ENCODE measurements at places on chromosomes 6 and 20. TPM values are rescaled to one million over a fixed set of nuclear protein-coding genes. Genes with fewer than 3 reads are reported as not detected.

- DNase-seq = no peak
Measured at GRCh38 chr6:76593668-76594067, 521.2 kb upstream of the IMPG1 start.

GRCh38 chr20:57322476-57322875 lies 7.1 kb upstream of the SPO11 start:
- DNase-seq = no peak

DNA sequence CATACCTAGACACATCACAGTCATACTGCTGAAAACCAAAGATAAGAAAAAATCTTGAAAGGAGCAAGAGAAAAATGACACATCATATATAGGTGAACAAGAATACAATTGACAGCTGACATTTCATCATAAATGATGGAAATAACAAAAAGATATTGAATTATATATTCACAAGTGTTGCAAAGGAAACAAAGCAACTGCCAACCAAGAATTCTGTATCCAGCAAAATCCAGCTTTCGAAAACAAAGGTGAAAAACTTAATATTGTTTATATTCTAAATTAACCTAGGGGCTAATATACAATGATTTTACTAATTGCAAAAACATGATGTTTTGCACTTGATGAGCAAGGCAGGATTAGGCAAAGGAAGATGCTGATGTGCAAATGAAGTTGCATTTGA lies 84.3 kb downstream of the MOXD1 start:
- DNase-seq = no peak

The TSHZ2 gene
- total RNA-seq = not detected

DNA sequence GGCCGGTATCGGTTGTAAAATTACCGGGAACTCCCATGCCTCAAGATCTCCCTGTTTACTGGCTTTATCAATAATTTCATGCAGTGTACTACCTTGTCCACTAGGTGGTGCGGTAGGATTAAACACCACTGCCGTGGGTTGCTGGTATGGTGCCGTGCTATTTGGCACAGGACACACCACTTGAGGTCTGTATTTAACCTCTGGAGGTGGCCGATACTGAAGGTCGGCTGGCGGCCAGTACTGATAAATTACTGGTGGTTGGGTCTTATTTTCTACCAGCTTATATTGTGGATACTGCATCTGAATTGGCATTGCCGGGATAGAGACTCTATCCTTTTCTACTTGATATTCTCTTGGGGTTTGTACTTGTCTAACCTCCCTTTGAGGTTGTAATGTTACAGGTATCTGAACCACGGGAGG lies 14.3 kb upstream of the PTCRA start:
- peak; percentile 96 for DNase-seq

DNA sequence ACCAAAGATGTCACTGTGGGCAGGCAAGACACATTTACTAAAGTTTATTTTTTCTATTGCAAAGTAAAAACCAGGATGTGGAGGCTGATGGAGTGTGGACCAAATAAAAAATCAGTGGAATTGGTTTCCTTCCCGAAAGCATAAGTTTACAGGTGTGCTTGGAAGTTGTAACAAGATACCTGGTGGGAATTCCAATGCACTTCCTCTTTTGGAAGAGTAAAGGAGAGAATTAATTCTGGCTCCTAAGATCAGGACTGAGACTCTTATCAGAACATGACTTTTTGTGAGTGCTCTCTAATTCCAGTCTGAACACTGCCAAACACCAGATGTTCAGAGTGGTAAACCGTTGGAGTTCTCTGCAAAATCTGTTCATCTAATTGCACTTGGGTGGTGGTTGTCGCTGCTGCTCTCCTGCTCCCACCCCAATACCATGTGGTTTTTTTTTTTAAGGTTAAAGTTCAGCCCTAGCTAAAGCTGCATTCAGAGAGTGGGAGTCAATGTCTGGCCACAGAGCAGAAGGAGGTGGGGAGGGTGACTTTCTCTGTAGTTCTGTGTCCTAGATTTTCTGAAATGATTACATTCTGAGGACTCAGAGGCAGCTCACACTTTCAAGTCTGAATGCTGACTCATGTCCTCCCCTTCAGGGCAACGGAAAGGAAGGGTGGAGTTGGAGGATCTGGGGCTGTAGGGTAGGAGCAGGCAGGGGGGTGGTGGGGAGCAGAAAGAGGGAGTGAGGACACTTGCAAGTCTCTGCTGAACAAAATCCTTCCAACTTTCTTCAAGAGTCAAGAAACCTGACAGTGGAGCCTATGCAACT lies 275.8 kb upstream of the PRDM1 start:
- DNase-seq = peak; percentile 90

The TMEM244 gene
- not detected for total RNA-seq

- DNase-seq = no peak
Measured at GRCh38 chr6:147759093-147759492, 250.6 kb downstream of the SAMD5 start.

GRCh38 chr6:5782783-5783547 lies 223.8 kb downstream of the NRN1 start:
- DNase-seq = no peak

DNA sequence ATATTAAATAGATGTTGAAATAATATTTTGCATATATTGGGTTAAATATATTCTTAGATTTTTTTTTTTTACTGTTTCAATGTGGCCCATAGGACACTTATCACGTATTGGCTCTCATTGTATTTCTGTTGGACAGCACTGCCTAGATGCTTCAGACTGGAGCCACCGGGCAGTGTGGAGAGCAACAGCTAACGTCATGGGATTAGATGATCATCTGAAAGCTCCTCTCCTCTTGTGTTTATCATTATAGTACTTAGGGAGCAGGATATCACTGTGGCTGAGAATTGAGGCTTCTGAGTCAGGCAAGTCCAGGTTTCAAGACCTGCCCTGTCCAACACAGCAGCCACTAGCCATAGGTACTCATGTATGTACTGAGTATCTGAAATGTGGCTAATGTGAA lies 87.4 kb downstream of the ZHX3 start:
- DNase-seq = no peak

- no peak for DNase-seq
Measured at GRCh38 chr6:165298402-165298801, 11.0 kb downstream of the C6orf118 start.

DNA sequence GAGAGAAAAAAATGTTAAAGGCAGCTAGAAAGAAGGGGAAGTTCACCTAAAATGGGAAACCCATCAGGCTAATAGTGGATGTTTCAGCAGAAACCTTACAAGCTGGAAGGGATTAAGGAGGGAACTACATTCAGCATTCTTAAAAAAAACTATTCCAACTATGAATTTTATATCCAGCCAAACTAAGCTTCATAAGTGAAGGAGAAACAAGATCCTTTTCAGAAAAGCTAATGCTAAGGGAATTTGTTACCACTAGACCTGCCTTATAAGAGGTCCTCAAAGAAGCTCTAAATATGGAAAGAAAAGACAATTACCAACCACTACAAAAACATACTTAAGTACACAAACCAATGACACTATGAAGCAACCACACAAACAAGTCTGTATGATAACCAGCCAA lies 59.2 kb upstream of the SLC35F1 start:
- DNase-seq = no peak

The ANKRD66 gene
- not detected for total RNA-seq

- DNase-seq = peak; percentile 64
Measured at GRCh38 chr6:70686548-70687133, 19.0 kb downstream of the SMAP1 start.

The PDYN gene
- total RNA-seq = not detected

All from PC-3 (cell line).